ENCODE measurements at places on chromosomes 11 and 22.

DNA sequence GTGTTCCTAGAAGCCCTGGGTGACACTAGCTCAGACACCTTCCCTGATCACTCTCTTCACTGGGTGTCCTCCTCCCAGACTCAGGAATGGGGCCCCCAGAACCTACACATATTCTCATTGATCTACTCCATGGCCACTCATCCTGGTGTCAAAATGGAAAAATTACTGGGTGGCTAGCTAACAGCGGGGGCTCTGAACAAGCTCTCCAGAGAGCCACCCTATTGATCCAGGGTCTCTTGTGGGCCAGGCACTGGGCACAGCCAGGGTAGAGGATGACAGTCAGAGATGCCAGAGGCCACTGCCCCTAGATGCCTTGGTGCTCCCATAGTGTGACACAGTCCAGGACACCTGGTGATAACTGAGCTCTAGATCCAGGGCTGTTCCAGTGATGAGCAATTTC is 393.1 kb downstream of the SOX6 start:
- no peak for DNase-seq

DNA sequence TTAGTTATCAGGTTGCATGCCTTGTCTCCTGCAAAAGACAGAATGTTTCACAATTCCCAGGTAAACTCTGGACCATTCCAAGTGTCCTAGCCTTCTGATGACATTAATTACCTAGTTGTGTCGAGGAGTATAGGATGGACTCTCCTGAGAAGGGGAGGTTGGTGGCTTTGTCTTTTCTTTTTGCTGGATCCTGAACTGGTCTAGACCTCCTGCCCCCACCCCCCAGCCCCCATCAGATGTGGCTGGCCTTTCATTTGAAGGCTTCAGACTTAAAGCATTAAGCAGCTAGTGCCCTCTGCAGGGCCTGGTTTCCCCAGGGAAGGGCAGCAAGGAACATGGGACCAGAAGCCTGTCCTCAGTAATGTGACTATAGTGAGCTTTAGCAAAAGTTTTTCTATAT is 9.7 kb downstream of the MCAM start:
- DNase-seq: no peak

DNA sequence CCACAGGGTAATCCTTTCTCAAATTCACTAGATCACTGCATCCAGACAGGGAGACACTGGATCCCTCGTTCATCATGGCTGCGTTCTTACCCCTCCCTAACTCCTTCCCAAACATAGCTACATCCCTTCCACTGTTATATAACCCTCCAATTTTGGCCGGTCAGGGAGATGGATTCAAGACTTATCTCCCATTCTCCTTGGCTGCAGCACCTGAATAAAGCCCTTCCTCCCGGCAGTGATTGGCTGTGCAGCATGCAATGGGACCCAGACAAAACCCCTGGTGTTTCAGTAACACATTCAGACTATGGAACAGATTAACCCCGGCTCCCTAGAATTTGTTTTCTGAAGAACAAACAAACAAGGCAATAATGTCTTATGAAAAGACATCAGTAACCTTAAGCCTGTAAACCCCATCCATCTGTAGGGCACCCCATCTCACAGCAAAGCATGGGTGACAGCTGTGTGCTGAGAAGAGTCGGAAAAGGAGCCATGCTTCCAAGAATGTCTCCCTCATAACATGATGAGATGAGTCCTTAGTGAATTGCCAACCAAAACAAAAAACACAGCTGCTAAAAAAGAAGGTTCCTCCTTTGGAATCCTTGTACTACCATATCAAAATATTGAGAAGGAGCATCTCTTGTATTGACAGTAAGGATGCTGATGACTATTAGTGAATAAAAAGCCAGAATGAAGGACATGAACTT is 5.0 kb downstream of the MIF start:
- no peak for DNase-seq

DNA sequence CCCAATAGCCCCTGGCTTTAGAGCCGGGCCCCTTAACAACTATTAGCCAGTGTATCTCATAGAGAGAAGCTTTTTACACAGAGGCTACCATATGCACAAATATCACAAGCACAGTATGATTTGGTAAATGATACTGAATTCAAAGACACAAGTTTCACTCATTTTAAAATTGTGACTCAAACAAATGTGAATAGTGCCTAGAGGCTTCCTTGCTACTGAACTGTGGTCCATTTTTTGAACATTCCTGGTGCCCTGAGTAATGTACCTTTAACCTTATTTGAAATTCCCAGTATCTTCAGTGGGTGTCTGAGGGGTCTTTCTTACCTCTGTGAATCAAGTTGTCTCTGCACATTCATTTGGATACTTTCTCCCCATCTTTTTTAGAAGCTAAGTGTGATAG is 156.2 kb downstream of the MAML2 start:
- peak; percentile 41 for DNase-seq

DNA sequence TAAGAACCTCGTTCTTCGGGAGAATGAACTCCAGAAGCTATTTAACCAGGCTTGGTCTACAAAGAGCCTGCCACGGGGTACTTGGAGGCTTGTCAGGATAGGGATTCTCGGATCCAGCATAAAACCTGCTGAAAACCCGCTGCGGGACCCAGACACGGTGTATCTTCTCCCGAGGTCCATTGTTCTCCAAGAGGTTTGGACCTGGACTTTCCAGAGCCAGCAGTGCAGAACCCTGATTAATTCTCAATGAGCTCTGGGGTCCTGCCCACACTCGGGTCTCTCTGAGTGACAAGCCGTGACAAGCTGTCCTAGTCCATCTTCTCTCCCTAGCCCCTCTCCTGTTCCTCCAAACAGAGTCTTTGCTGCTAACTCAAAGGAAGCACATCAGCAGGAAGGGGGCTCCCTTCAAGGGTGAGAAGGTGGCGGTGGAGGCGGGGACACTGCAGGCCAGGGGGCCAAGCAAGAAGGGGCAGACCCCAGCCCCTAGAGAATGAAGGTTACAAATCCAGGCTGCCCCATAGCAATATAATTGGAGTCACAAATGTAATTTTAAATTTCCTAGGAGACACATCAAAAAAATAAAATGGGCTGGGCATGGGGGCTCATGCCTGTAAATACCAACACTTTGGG is 12.2 kb downstream of the SHANK2 start:
- no peak for DNase-seq

GRCh38 chr11:67996622-67997474 is 7.0 kb downstream of the UNC93B1 start:
- DNase-seq: peak; percentile 73

GRCh38 chr22:22527312-22527711 is 7.2 kb upstream of the ZNF280A start:
- DNase-seq: no peak

DNA sequence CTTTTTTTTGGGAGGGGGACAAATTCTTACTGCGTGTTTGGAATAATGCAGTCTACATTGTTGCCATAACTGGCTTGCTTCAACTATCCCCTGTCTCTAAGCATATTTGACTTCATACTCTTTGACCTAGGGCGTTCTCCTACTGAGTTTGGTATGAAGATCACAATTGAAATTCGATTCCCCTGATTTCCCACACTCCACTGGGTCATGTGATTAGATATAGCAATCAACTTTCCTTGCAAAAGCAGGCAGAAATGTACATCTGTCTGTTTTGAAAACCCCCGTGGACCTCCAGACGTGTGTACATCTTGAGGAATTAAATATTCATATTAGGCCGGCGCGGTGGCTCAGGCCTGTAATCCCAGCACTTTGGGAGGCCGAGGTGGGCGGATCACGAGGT is 13.8 kb upstream of the CARD18 start:
- DNase-seq: no peak

DNA sequence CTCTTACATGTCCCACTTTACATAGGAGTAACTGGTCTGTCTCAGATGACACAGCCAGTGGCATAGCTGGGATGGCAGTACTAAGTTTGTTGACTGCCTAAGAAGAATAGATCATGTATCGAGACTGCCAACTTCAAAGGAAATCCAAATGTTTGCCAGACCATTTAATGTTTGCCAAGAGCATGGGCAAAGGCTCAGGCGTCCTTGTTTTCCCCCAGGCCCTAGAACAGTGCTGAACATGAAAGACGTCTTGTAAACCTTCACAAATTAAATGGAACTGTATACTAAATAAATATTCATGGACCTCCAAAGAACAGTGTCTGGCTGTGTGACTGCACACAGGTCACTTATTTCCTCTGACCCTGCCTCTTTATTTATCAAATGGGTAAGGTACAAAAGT is 234.7 kb upstream of the CCDC90B start:
- DNase-seq: no peak

- DNase-seq: peak; percentile 78
Observed at GRCh38 chr11:17208257-17208999, 642 bp upstream of the PIK3C2A start.

DNA sequence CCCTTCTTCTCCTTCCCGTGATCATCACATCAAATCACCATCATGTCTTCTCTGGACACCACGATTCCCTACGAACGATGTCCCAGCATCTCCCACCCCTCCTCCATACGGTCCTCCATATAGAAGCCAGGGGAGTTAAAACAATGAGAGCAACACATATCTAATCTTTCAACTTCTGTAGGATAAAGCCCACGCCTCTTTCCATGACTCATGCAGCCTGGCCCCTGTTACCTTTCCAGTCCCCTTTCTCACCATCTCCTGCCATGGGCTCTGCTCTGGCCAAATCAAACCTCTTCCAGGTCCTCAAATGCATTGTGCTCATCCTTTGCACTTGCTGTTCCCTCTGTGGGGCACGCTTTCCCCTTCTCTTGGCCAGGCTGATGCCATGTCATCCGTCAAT is 23.6 kb downstream of the RPS6KA4 start:
- no peak for DNase-seq

- peak; percentile 91 for DNase-seq
Observed at GRCh38 chr22:23829845-23830372, 8.9 kb downstream of the DERL3 start.

GRCh38 chr11:8019314-8020243 is 32.4 kb downstream of the EIF3F start:
- DNase-seq: peak; percentile 91

DNA sequence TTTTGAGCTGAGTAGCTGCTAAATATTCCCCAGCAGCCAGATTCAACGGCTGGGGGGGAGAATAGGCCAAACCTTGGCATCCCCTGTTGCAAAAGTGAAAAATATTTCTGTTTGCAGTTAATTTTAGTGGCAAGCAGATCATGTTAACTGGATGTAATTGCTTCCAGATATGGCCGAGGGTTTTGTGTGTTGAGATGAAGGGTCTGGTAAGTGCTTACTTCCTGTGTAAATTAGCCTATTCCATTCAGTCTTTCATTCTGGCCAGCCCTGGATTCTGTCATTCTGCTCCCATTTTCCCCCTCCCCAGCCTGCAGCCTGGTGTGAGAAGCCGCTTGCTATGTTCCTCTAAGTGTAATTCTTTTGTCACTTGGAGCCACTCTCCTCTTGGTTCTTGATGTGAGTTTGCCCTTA is 17.4 kb downstream of the ZBTB16 start:
- no peak for DNase-seq

DNA sequence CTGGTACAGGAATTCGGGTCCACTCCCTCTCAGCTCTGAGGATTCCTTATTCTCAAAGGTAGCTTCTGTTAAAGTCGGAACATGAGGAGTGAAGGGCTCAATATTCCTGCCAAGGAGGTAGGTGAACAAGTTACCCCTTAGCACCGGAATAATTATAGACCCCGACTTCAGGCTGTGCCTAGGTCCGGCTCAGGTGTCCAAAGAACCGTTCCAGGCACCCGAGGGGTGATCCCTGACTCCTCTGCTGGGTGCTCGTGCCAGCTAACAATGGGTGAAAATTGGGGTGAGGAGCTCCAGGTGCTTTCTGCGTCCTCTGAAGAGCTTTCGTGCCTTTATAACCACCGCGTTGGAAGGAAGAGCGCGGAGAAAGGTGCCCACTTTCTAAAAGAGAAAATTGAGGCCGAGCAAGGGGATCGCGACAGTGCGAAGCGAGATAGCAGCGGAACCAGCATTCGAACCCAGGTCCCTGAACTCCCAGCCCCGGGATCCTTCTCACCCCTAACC is 393 bp downstream of the CYB561A3 start:
- DNase-seq: no peak

- no peak for DNase-seq
Observed at GRCh38 chr11:93652679-93653078, 8.8 kb upstream of the CEP295 start.

DNA sequence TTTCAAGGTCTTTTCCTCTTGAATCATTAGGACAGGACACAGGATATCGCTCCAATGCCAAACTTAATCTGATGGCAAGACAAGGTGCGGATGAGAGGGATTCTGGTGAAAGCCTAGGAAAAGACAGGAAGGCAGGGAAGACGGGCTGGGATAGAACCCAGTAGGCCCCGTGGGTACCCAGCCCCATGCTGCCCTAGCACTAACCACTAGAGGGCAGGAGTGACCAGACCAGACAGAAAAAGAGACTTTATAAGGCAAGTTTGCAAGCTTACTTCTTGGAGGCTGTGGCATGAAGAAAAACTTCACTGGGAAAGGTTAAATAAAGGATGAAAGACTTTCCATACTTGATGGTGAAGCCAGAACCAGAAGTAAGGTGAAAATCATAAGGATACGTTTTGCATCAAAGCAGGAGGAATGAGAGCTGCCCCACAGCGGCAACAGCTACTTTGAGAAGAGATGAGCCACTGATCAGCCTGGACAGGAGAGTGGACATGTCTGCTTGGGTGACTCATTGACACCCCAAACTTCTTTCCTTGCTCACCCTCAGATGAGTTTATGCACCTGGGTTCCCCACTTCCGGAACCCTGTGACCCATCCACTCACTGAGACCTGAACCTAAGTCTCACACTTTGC is 39.8 kb downstream of the SYN3 start:
- DNase-seq: peak; percentile 65

DNA sequence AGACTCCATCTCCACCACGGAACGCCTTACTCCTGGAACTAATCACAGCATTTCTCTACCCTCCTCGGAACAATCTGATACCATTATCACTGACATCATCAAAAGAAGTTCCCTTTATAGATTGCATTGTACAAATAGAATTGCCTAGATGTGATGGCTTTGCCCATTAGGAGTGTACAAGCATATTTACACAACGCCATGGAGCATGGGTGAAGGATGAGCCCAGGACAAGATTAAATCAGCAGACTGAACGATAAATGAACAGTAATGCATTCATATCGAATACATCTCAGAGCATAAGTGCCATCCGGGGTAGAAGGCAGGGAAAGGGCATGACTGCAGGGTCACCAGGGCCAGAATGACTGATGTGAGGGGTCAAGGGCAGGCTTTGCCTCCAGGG is 57.3 kb downstream of the KIRREL3 start:
- no peak for DNase-seq

DNA sequence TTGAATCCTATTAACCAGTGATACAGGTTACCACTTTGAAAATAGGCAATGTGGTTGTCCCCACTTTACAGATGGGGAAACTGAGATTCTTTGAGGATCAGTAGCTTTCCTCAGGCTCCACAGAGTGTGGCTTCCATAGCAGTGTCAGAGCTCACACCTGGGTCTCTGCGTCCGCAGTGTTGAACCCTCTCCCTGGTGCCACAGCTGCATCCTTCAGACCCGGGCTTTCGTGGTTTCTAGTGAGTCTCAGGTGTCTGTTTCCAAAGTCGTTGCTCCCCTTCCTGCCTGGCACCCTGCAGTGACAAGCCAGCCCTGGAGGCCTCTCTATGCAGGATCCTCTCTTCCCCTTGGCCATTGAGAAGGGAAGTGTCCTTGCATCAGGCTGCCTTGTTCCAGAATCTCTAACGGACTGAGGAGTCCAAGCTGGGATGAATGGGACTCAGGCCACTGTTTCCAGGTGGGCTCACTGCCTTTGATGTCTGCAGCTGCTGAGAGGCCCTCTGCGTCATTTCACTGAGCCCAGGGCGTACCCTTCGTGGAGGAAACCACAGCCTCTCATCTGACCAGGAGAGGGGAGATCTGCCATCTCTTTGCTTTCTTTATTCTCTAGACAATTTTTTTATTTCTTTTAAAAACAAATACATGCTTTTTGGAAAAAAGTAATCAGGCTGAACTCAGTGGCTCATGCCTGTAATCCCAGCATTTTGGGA is 48.4 kb upstream of the MICAL2 start:
- no peak for DNase-seq
